ENCODE measurements at places on chromosomes 5 and 9.

GRCh38 chr5:176736301-176736930 lies 73.9 kb upstream of the UNC5A start:
- DNase-seq, result no peak

- no peak for DNase-seq
These were observed 103.8 kb downstream of the MAP1B start for GRCh38 chr5:72210888-72211678.

DNA sequence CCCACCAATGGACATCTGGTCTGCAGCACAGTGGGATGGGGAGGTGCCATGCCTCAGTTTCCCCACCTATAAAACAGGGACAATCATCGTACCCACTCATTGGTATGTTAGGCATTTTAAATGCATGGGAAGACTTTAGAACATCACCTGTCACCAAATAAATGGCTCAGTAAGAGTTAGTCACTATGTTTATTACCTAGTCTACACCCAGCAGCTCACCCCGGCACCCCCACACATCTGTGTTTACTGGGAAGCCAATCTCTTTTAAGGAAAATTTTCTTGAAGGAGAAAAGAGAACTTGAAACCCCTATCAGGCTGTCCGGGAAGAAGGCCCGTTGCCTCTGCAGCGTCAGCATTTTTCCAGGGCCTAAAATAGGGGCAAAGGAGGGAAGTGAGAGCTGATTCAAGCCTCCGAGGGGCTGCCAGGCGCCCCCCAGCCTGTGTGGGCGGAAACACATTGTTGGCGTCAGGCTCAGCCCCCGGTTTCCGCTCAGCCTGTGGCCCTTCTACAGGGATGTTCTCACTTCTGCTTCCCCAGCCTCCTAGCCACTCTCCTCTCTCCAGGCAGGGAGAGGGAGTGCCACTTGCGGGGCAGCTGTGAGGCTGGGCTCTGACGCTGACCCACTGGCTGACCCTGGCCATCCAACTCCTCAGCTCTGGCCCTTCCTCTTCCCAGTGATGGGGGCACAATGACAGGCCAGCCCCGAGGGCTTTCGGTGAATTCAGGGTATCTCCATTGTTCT lies 4.6 kb downstream of the CSF1R start:
- DNase-seq, result no peak

- DNase-seq, result no peak
These were observed 73.1 kb downstream of the COMMD10 start for GRCh38 chr5:116157902-116158301.

DNA sequence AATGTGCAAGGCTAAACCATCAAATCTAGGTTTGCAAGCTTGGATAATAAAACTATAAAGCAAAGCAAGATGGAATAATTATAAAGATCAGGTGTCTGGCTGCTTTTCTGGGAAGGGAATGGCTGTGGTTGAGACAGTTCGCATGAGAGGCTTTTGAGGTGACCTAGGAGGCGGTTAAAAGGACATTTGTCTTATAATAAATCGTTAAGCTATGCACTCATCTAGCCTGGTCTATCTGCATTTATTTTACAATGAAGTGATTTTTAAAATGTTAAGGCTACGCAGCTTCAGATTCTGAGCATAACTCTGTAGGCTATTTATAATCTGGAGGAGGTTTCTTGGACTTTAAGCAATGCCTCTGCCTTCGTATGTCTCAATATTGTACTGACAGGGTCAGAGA lies 29.4 kb upstream of the MAN2A1 start:
- DNase-seq, result no peak

- DNase-seq, result no peak
These were observed 243.0 kb upstream of the ITGA1 start for GRCh38 chr5:52544738-52545137.

- DNase-seq, result no peak
These were observed 227.2 kb upstream of the KLF9 start for GRCh38 chr9:70641631-70642030.

- DNase-seq, result peak; percentile 61
These were observed 437.9 kb downstream of the RAB3C start for GRCh38 chr5:59020611-59021285.

GRCh38 chr5:57243286-57244137 lies 69.7 kb downstream of the GPBP1 start:
- DNase-seq, result no peak

DNA sequence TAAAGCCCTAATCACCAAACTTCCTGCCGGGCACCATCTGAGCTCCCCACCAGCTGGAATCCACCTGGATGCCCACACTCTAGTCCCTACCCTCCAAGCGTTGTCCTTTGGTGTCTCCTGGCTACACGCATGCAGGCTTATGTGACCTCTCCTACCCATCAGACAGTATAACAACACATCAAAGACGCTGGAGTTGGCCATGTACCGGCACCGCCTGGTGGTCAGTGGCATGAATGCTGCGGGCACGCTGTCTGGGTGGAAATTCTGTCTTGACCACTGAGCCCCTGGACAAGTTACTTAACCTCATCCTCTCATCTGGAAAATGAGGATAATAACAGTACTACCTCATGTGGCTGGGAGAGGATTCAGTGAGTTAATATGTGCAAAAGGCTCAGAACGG lies 23.4 kb upstream of the CORO2A start:
- DNase-seq, result no peak

- no peak for DNase-seq
These were observed 5.5 kb downstream of the EXOSC2 start for GRCh38 chr9:130699047-130699446.

DNA sequence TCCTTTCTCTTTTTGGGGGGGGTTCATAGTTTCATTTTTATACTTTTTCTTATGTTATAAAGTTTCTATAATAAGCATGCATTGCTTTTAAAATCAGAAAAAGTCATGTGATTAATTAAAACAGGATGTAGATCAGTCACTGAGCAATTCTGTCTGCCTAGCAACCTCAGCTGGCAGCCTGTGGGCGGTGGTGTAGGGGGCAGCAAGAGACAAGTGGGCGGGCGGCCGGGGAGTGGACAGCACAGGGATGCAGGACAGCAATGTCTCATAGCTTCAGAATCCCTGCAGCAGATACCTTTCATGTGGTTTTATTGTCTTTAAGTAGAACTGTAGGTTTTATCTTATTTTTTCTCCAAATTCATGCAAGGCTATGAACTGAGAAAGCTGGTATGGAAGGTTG lies 101.9 kb upstream of the S1PR3 start:
- no peak for DNase-seq

- DNase-seq, result no peak
These were observed 28.1 kb downstream of the TSTD2 start for GRCh38 chr9:97604901-97605645.

DNA sequence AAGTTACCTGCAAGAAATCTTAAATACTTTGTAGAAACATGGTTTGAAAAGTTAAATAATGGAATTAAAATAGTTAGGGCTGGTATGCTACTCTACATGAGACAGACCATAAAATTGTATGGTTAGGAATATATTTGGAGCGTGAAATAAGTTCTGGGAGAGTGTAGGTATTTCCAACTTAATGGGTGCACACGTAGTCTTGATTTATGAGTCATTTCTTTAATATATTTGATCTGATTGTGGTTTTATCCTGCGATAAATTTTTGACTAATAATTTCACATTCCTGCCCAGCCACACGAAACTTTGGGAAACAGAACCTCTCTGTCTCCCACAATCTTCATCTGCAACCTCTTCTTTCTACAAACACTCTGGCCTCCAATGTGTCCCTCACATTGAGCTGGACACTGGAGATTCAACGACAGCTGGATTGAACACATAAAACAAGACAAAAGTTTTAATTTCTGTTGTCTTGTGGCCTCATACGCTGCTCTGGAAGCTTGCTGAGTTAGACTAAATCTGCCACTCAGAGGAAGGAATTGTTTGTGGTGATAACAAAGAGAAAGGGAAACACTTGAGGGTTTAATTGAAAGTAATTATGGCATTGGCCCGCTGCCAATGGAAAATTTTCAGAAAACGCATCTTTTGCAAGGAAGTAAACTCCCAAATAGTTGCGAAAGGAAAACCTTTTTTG lies 201.8 kb upstream of the ZNF608 start:
- DNase-seq, result no peak

DNA sequence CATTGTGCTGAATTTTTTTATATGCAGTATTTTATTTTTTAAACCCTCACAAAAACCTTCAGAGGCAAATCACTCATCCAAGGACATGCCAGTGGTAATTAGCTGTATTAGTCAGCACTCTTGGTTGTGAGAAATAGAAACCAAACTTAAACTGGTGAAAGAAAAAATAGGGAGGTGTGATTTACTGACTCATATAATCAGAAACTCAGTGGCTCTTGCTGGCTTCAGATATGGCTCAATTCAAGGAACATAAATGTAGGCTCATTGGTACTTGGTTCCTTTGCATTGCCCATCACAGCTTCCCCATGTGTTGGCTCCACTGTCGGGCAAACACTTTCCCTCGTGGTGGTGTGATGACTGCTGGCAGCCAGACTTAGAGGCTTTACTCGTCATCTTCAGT lies 497.2 kb downstream of the MAT2B start:
- DNase-seq, result no peak

DNA sequence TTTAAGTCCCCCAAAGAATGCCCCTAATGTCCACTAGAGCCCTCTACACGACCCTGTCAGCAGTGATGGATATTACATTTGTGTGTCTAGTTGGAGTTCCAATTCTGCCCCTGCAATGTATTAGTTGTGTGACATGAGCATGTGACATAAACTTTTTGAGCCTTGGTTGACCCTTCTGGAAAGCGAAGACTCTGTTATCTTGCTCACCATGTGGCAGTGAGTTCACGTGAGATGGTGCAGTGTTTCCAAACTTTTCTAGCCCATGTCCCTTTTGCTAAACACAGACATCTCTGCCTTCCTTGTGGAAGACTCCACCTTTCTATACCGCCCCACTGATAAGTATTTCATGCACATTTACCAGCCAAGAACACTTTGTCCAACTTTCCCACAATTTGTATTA lies 87.0 kb upstream of the BOD1 start:
- no peak for DNase-seq

DNA sequence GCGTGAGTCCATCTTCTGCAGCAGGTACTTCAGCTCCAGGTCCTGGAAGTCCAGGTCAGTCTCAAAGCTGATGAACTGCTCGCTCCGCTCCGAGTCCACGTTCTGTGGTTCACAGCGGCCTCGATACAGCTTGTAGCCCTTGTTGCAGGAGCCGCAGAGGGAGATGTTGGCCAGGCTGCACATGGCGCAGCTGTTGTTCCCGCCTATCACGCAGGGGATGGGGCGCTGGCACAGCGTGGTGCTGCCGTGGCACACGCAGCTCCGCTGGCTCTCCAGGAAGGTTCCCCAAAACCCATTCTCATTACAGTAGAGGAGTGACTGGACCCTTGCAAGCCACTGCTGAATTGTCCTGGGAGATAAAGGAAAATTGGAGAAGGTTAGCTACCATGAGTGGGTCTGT lies 201.4 kb downstream of the BRINP1 start:
- DNase-seq, result no peak

DNA sequence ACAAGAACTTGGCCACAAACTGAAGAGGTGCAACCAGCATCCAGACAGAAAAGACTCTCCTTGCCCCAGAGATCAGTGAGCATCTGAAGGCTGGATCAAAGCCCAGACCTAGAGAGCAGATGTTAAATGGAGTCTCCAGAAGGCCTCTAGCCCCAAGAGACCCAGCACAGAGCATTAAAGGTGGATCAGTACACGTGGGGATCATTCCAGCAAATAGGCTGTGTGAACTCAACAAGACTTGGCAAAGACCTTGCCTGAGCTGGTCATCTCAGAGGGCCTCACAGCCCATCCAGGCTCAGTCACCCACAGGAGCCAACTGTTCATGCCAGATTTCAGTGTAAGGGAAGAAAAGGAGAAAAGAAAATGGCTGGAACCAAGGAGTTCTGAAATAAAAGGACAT lies 214.0 kb downstream of the ENC1 start:
- no peak for DNase-seq

- peak; percentile 50 for DNase-seq
These were observed 8.4 kb upstream of the PHYHD1 start for GRCh38 chr9:128912270-128912853.

- no peak for DNase-seq
These were observed 41.8 kb upstream of the NEK6 start for GRCh38 chr9:124215956-124216355.

GRCh38 chr9:13160051-13160450 lies 119.4 kb downstream of the MPDZ start:
- no peak for DNase-seq

DNA sequence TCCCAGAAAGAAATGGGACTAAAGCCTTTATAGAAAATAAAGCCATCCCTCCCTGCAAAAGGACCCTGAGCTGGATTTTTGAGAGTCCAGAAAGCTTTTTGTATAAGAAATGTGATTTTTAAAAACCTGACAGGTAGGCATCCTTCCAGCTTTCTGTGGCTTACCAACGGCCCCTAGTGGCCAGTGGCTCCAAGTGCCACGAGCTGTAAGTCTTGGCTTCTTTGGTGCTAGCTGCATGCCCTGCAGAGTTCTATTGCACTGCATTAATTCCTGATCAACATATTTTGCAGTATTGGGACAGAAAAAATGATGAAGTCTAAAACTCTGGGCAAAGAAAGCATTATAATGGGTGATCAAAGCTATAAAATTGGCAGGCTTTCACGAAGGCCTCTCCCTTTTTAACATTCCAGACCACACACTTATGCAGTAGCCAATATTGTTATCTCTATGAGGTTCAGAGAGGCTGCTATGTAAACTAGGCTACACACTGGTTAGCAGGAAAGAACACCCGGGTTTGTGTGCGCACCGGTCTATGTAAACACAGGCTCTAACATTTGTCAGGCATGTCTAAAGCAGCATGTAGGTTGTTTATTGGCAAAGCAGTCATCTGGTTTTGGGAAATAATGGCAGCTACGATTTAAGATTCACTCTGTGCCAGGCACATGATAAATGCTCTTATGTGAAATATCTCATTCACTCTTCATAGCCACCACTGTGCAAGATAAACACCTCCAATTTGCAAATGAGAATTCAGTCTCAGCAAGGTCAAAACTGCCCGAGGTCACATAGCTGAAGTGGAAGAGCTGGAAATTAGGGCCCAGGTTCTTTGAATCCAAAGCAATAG lies 55.2 kb downstream of the NMUR2 start:
- peak; percentile 48 for DNase-seq

GRCh38 chr9:121836366-121836885 lies 185.0 kb downstream of the DAB2IP start:
- no peak for DNase-seq

- no peak for DNase-seq
These were observed 42.6 kb downstream of the NACC2 start for GRCh38 chr9:136052472-136052880.

DNA sequence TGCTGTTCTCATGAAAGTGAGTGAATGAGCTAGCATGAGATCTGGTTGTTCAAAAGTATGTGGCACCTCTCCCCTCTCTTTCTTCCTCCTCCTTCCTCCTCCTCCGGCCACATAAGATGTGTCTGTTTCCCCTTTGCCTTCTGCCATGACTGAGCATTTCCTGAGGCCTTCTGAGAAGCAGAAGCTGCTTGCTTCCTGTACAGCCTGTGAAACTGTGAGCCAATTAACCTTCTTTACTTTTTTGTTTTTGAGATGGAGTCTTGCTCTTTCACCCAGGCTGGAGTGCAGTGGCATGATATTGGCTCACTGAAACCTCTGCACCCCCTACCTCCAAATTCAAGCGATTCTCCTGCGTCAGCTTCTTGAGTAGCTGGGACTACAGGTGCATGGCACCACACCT lies 6.1 kb downstream of the S100Z start:
- DNase-seq, result peak; percentile 31

- peak; percentile 40 for DNase-seq
These were observed 162.7 kb downstream of the ZNF608 start for GRCh38 chr5:124583469-124584350.

- DNase-seq, result no peak
These were observed 329.6 kb downstream of the MED10 start for GRCh38 chr5:6048746-6049145.
